CD4-positive, alpha-beta T cell (primary cell): ENCODE measurements at places on chromosomes 12 and 14. TPM values are rescaled to one million over a fixed set of nuclear protein-coding genes. Genes with fewer than 3 reads are reported as not detected.

DNA sequence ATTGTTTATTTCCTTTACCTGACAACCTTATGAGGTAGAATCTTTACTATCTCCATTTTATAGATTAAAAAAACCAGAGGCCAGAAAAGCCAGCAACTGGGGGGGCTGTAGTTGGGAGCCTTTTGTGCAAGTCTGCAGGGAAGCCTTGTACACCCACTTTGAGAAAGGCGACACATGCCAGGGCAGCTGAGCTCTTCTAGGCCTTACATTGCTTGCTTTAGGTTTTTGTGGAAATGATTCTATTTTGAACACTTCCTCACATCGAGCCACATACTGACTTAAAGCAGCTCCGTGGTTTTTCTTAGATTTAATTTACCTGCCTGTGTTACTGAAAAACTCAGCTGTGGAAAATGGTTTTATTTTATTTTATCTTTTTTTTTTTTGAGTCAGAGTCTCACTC lies 34.6 kb downstream of the EP400 start:
- H3K4me3 ChIP-seq: no peak overlapping the region
- no peaks in the 10 kb centered on the region for H3K4me1 ChIP-seq
- DNase-seq: no peak
- peaks cover 89% of the 10 kb centered on the region for H3K36me3 ChIP-seq
- no peak overlapping the region for H3K27ac ChIP-seq

- H3K4me1 ChIP-seq: no peaks in the 10 kb centered on the region
- no peaks in the 10 kb centered on the region for H3K27me3 ChIP-seq
- no peak for DNase-seq
- H3K36me3 ChIP-seq: no peaks in the 10 kb centered on the region
- H3K4me3 ChIP-seq: no peak overlapping the region
Observed at GRCh38 chr12:87943762-87944161, 85.4 kb downstream of the C12orf50 start.

DNA sequence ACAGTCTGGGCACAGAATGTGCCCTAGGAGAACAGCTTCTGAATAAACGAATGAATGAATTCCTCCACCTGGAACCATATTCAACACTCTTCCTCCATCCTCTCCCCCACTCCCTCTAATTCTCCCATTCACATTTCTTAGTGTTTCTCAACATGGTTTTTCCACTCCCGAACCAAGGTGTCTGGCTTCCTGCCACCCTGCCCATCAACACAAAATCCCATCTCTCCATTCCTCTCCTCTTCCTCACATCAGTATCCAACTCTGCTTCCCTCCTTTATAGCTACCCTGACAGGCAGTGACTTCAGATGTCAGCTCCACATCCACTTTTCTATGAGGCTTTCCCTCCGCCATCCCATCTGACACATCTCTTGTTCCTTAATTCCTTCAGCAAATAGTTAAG lies 2.9 kb downstream of the TNFRSF1A start:
- peaks cover 87% of the 10 kb centered on the region for H3K4me1 ChIP-seq
- peak overlapping the region; percentile 100 for H3K4me3 ChIP-seq
- peaks cover 11% of the 10 kb centered on the region for H3K36me3 ChIP-seq
- no peaks in the 10 kb centered on the region for H3K27me3 ChIP-seq
- peak overlapping the region; percentile 80 for H3K27ac ChIP-seq
- no peak for DNase-seq

- H3K27me3 ChIP-seq: no peaks in the 10 kb centered on the region
- no peaks in the 10 kb centered on the region for H3K36me3 ChIP-seq
- H3K4me3 ChIP-seq: no peak overlapping the region
- no peaks in the 10 kb centered on the region for H3K4me1 ChIP-seq
- no peak for DNase-seq
- no peak overlapping the region for H3K27ac ChIP-seq
Observed at GRCh38 chr14:38176379-38176778, 31.3 kb upstream of the SSTR1 start.

DNA sequence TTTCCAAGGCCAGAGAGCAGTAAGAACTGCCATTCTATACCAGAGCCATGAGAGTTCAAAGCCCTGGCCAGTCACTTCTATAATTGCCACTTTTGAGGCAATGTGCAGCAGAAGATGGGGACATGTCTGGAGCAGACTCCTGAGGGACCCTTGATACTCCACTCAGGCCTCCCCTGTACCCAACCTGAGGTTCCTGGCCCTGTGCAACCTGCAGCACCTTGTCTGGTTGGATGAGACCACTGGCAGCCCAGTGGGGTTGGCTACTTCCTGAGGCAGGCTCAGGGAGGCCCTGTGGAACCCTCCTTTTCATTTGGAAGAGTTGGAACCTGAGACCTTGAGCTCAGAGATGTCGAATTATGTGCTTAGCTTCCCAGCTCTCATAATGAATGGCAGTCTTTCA lies 54.4 kb downstream of the GALNT16 start:
- H3K27me3 ChIP-seq: peaks cover 12% of the 10 kb centered on the region
- H3K4me1 ChIP-seq: no peaks in the 10 kb centered on the region
- no peak for DNase-seq
- no peak overlapping the region for H3K4me3 ChIP-seq

- no peak overlapping the region for H3K27ac ChIP-seq
- H3K36me3 ChIP-seq: no peaks in the 10 kb centered on the region
- no peaks in the 10 kb centered on the region for H3K27me3 ChIP-seq
- H3K4me3 ChIP-seq: no peak overlapping the region
Observed at GRCh38 chr12:108090932-108091678, 38.0 kb upstream of the WSCD2 start.

GRCh38 chr12:62251609-62251958 lies 8.6 kb upstream of the USP15 start:
- no peaks in the 10 kb centered on the region for H3K36me3 ChIP-seq
- DNase-seq: no peak
- H3K4me1 ChIP-seq: peaks cover 19% of the 10 kb centered on the region

DNA sequence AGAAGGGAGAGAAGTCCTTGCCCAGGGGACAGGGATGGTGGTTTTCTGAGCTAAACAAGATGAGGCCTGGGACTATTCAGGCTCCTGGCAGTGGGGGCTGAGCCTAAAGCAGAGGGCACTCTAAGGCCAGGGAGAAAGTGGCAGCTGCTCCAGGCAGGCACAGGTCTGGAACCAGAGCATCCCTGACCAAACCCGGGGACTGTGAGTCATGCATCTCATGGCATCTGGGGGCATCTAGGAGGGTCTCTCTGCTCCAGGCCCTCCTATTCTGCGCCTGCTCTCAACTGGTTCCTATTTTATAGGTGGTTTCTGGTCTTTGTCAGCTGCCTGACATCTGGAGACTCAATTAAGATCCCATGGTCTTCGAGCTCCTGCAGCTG lies 11.6 kb downstream of the KRT7 start:
- H3K27me3 ChIP-seq: peaks cover 8% of the 10 kb centered on the region
- H3K27ac ChIP-seq: peak overlapping the region; percentile 18
- H3K36me3 ChIP-seq: no peaks in the 10 kb centered on the region
- H3K4me3 ChIP-seq: no peak overlapping the region

DNA sequence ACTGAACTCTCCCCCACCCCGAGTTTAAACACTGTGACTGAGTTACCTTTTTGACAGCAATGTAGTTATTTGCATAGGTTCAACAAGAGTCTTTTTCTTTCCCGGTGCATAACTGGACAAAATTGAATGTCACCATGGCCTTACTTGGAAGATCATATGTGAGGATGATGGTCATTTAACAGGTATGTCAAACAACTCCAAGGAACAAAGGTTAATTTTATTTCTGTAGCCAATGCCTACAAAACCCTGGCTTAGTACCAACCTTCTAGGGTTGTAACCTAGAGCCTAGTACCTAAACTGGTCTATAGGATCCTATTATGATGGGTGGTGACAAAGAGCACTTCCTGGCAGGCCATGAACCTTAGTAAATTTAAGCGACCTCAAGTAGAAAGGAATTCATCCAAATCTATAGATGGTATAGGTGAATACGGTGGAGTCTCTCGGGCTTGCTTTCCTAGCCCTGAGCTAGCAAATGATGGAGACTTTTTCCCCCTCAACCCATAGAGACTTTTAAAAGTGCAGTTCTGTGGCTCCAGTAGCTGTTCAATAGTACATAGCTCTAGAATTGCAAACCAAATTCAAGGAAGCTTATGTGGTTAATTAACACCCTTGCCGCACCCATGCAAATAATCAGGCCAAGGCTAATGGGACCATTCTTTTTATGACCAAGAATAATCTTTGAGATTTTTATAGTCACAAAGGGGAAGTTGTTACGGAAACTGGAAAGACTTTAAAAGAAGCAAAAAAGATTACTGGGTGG lies 89.0 kb downstream of the SLC38A1 start:
- peaks cover 13% of the 10 kb centered on the region for H3K4me1 ChIP-seq
- no peak for DNase-seq
- H3K4me3 ChIP-seq: no peak overlapping the region
- peaks cover 7% of the 10 kb centered on the region for H3K36me3 ChIP-seq

The C12orf42 gene
- total RNA-seq: 4.8 TPM

The KIF5A gene
- 0.47 TPM for total RNA-seq

The ADCY4 gene
- total RNA-seq: 4.7 TPM

The RNASE4 gene
- 0.38 TPM for total RNA-seq

The OR4E2 gene
- not detected for total RNA-seq

The TSHR gene
- total RNA-seq: not detected
